K562 (cell line): ENCODE measurements at places on chromosomes 16 and 17.

GRCh38 chr17:65936013-65936412, 255.9 kb downstream of the CEP112 start:
- no peak for DNase-seq

DNA sequence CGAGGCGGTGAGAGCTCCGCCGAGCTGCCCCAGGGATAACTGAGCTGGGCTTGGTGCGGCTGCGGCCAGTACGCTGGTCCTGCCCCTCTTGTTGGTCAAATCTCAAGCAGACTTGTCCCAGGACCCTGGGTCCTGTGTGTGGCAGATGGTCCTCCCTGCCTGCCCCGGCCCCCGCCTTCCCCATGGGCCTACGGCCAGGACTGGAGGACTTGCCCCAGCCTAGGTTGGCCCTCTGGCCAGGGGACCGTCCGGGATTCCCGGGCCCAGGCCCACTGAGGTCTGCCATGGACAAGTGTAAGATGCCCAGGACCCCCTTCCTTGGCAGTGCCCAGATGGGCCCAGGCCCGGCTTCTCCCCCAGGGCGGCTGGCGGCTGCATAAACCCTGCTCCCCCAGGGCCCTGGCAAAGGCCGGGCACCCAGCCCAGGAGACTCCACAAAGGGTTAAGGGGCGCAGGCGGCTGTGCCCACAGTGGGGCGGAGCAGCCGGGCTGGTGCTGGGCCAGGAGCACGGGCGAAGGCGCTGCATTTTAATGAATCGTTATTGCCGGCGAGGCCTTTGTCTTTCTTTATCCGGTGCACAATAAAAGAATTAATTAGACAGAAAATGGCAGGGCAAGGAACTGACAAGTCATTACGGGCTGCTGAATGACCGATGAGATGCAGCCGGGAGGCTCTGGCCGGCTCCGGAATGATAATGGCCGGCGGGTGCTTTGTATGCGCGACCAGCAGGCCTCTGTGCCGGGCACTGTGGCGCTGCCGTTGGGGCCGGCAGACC, 9.1 kb downstream of the SOX8 start:
- no peak for DNase-seq

GRCh38 chr17:47978324-47978723, 7.4 kb downstream of the CDK5RAP3 start:
- peak; percentile 76 for DNase-seq

- no peak for DNase-seq
Measured at GRCh38 chr16:28554634-28555423, 1.1 kb downstream of the SGF29 start.

GRCh38 chr17:58184308-58184985, 8.1 kb upstream of the EPX start:
- DNase-seq = peak; percentile 62
